ENCODE measurements at places on chromosomes 2 and 18.

- no peak for DNase-seq
These were observed 46.5 kb downstream of the PTGR3 start for GRCh38 chr18:75162467-75162866.

GRCh38 chr2:9334761-9335160 lies 88.6 kb downstream of the ITGB1BP1 start:
- no peak for DNase-seq

DNA sequence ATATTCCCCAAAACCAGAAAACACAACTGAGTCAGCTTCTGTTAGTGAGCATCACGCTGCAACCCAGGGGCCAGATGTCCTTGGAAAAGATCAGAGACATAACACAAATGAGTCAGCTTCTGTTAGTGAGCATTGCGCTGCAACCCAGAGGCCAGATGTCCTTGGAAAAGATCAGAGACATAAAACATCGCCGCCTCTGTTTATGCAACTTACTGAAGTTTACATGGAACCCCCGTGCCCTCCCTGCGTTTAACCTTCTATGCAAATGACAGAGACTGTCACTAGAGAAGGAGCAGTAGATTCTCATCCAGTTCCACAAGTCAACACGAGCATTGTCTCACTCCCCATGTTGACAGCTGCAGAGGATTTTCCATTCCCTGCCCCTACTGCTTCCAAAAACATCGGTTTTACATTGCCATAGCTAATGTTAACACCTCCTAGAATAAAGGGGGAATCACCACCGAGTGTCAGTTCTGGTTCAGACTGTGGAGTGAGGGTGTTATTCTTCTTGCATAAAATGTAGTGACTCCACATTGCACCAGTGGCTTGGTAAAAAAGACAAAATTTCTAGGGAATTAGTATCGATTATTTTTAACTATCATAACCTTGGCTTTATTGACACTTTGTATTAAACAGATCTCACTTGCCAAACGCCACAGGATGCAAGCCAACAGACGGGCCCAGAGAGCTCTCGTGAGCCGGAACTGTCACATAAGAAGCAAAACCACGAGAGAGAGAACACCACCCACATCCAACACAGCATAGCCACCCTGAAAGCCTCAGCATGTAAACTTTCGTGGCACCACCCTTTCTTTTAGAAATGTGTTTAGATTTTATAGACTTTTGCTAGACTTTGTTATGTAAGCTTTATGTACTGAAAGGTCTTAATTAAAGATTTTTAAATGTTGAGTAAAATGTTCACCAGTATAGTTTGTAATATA lies 87.7 kb downstream of the SH3YL1 start:
- no peak for DNase-seq

GRCh38 chr2:149271575-149271974 lies 58.8 kb upstream of the LYPD6 start:
- no peak for DNase-seq

DNA sequence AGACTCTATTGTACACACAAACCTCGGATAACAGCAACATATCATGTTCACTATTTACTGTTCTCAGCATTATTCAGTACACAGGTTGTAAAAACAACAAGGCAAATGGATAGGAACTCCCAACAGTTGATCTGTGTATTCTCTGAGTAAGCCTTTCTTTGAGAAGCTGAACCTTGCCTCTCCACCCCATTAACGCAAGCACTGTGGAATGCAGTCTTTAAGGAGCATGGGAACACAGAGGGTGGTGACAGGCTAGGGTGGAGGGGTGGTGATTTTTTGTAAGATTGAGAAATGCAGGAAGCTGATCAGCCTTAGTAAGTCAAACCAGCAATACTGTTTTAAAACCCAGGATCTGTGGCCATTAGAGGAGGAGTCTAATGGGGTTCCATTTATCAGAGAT lies 19.6 kb upstream of the SERPINB11 start:
- peak; percentile 14 for DNase-seq

GRCh38 chr2:241038374-241039180 lies 40.2 kb downstream of the SNED1 start:
- DNase-seq, result no peak

DNA sequence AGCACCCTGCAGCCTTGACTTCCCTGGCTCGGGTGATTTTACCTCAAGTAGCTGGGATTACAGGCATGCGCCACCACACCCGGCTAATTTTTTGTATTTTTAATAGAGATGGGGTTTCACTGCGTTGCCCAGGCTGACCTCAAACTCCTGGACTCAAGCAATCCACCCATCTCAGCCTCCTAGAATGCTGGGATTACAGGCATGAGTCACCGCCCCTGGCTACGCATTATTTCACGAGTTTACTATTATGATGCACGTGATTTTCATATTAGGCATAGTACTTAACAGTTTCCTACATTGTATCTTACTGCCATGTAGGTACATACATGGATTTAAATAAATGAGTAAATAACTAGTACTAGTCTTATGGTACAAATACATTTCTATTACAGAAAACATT lies 4.4 kb downstream of the DYNC2LI1 start:
- no peak for DNase-seq

DNA sequence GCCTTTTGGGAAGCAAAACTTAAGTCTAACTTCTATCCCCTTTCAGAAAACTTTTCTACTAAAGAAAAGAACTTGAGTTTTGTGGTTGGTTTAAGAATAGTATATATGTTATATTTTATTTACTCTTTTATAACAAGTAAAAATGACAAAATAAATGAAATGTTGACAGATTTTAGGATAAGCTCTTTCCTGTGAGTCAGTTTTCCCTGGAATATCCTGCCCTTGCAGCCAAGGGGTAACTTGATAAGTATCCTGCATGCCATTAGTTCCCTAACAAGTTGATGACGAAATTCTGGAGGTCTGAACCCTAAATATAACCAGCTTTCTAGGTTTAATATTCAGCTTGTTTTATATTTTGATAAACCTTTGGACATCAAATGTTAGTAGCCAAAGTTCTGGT lies 7.3 kb upstream of the HTR2B start:
- DNase-seq, result no peak

- no peak for DNase-seq
These were observed 20.1 kb upstream of the MREG start for GRCh38 chr2:216033403-216033802.

DNA sequence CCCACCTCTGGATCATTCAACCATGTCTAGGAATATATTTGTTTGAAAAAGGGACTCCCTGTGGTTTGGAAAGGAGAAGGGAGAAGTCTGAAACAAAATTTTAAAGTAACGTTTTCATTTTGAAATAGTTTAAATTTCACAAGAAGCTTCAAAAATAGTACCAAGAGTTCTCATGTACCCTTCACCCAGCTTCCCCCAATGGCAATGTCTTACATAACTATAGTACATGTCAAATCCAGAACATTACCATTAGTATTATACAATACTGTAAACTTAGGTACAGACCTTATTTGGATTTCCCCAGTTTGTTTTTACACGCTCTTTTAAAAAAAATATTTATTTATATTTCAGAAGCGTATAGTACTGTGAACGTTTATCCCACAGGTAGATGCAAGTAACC lies 4.0 kb upstream of the LYG2 start:
- DNase-seq, result no peak

- no peak for DNase-seq
These were observed 2.7 kb downstream of the NCL start for GRCh38 chr2:231461516-231461971.

Measured in T1000 (cell line).